GM23248 (cell line): ENCODE measurements at places on chromosomes 12 and 14.

GRCh38 chr12:132364348-132364902 lies 35.0 kb upstream of the GALNT9 start:
- no peak for DNase-seq

- no peak for DNase-seq
Observed at GRCh38 chr12:55704824-55705718, 2.6 kb downstream of the ITGA7 start.

GRCh38 chr12:45235087-45236025 lies 19.5 kb downstream of the ANO6 start:
- DNase-seq = peak; percentile 71

DNA sequence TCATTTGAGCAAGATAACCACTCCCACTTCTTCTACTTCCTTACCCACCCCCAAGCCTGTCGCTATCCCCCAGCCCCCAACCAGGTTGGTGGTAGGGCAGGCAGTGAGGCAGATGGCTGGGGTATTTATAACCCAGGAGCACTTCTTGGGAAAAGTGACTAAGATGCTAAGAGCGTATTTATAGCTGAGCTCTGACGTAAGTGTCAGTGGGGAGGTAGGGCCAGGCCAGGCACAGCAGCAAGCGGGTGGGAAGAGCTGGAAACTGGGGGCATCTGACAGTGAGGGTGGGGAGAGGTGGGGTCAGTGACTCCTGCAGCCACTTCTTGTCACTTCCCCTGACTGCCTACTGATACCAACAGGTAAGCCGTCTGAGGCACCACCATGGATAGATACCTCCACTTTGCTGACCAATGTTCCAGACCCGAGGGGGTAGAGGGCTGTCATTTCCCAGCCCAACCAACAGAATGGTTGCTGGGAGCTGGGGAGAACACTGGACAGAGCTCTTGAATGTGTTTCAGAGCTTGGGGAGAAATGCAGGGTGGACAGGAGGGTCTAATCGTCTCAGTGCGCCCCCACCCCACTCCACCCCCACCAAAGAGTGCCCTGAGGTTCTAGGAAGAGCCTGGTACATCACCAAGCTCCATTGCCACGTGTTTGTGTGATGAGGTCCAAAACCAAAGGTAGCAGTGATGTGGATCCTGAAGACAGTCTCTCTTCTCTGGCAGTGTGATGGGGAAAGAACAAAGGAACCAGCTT lies 2.7 kb upstream of the INHBE start:
- peak; percentile 93 for DNase-seq

DNA sequence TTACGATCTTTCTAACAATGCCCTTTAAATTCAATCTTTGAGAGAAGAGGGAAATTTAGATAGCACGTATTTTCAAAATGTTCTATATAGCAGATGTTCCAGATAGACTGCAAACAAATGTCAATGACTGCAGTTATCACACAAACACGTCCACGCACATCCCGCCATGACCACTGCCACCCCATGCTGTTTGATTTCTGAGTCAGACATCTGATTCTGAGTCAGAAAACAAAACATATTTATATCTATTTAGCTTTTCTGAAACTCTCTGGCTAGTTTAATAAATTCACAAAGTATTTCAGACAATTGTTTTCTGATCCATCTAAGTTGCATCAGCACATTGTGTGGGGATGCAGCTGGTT lies 105.9 kb upstream of the BCAT1 start:
- DNase-seq = peak; percentile 4

DNA sequence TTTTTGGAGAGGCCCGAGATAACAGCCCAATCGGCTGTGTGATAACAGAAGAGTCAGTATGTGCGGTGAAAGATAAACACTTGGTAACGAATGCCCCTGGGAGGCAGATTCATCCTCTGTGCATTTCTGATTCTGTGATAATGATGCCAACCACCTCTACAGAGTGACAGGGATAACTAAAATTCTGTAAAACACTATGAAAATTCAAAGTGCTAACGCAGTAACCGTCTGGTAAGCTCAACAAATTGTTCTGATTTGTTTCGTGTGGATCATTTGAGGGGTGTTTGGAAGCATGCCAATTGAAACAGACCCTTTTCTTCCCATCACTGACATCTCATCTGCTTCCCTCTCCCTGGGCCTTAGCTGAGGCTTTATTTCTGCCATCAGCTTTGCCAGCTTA lies 76.3 kb downstream of the ESR2 start:
- no peak for DNase-seq

- DNase-seq = no peak
Observed at GRCh38 chr14:75657331-75657730, 3.3 kb downstream of the ERG28 start.

DNA sequence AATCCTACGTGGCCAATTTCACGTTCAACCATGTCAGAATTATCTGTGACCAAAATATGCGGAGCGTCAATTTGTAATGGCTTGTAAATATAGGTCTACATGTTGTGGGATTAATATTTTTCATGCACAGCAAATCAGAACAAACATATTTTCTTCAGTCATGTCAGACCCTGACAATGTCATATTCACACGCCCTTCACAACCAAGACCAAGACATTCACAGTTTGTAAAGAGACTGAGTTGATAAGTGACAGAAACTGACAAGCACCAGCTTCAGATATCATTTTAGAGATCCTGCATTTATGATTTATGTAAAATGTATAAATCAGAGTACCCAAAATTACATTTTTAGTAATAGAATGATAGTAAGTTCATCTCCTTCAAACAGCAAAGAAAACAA lies 57.3 kb upstream of the NOVA1 start:
- DNase-seq = no peak

DNA sequence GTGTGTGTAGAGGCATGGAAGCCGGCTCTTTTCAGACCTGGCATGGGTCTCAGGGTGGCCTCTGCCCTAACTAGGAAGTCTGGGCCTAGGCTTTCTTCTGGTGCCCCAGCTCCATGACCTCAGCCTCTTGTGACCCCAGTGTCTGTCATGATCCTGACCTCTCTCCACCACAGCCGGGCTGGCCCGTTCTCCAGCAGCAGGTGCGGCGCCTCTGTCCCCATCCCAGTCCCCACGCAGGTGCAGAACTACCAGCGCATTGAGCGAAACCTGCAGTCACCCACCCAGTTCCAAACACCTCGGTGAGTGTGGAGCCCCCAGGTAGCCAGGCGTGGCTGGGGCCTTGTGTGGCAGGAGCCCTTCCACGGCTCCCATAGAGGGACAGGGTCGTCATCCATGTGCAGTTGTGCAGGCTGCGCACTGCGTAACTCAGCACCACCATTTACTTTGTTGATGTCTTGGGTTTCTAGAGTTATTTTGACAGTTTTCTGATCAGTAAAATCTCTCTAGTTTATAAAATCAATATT lies 14.8 kb upstream of the PUS1 start:
- DNase-seq = no peak
